CD4-positive, alpha-beta T cell treated with Interleukin-4 for 1 hour (primary cell): ENCODE measurements at places on chromosomes 5 and 9.
A peak's percentile ranks its signal among the peaks of the same experiment; 100 is the strongest.

- no peak for DNase-seq
These were observed 9.2 kb upstream of the TAF1L start for GRCh38 chr9:32644698-32645097.

DNA sequence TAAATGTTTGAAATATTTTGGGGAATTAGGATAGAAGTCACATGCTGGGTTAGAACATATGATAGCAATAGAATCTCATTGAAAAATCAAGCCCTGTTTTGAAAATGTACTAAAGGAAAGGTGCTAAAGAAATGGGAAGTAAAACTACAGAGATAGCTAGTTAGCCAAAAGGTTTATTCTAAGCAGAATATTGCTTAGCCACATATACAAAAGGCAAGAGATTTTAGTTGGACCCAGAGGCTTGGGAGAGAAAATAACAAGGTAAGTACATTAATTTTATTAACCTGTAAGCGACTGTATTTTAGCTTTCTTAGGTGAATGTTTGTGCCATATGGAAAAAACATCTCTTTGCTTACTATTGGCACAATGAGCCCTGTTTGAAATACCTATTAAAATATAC lies 108.3 kb downstream of the RPS23 start:
- no peak for DNase-seq

DNA sequence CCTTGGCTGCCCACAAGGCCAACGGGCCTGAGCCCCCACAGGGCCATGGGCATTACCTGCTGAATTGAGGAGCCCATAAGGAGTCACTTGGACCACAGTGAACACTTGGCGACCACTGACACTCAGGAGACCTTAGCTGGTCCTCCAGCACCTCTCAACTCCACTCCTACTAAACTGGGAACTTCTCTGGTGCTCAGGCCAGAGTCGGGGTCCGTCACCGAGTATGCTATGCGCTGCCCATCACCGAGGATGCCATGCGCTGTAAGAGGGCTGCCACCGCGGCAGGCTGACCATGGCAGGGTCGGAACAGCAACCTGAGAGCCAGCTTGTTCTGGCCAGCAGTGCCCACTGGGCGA lies 600 bp upstream of the SQSTM1 start:
- no peak for DNase-seq

DNA sequence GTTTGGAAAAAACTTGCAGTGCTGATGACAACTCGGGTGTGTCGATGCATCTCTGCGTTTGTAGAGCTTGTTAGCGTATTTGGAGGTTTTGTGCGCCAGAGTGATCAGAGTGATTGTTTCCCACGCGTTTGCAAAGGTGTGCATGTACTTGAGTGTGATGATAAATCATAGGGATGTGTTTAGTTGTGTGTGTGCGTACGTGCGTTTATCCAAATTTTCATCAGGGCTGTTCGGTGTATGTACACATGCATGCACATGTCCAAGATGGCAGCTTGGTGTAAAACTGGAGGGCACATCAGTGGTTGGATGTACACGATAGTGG lies 248 bp upstream of the C1QTNF2 start:
- DNase-seq = no peak

- DNase-seq = no peak
These were observed 766.2 kb downstream of the PTPRD start for GRCh38 chr9:9846557-9846956.

- DNase-seq = no peak
These were observed 62.3 kb downstream of the CEP120 start for GRCh38 chr5:123360910-123361309.

- DNase-seq = peak; percentile 4
These were observed 17.8 kb upstream of the OLFM1 start for GRCh38 chr9:135069558-135070197.

DNA sequence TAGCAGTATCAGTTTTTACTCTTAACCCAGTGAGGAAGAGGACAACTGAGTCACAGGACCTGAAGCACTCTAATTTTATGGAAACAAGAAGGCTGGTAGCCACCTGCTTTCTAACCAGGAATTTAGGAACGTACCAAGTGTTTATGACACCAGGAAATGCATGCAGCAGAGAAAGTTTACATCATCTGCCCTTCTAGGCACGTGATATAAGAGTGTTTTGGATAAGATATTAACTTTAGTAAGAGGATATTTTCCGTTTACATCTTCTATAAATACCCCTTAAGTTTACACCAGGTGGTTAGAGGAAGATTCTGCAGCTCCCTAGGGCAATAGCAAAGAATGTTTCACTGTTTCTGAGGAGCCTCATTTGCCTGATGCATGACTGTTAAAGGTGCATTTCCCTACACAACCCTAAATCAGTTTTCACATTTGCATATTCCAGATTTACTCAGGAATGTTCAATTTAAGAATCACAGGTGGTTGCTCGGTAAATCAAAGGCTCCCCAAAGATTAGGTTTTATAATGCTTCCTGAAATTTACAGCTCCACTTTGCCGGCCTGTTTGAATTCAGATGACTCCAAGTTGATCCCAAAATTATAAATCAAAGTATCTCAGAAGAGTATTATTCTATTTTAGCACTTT lies 1.8 kb downstream of the TSC1 start:
- DNase-seq = no peak

DNA sequence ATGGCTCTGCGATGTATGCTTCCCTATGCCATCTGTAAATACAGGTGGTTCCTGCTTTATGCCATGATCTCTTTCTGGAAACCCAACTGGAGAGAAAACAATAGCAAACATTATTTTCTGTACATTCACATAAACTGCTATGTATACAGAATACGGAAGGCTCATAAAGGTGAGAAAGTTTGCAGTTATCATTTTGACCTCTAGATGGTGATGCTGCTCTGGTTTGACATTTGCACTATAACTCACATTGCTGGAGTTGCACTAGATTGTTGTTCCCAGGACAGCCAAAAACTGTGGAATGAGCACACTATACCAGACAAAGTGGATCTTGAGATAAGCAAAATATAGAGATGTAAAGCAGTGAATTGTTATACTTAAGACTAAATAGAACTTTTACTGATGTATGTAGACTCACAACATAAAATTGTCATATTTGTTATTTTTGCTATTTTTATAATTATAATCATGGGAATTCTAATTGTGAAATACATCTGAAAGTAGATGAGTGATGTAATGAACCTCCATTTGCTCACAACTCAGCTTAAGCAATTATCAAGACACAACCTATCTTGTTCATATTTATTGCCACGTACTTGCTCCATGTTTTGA lies 246.5 kb downstream of the PTPRD start:
- DNase-seq = no peak

GRCh38 chr5:96140084-96140483 lies 178.4 kb upstream of the ELL2 start:
- no peak for DNase-seq

GRCh38 chr9:129778469-129778868 lies 24.5 kb upstream of the TOR1B start:
- no peak for DNase-seq

- DNase-seq = no peak
These were observed 42.4 kb downstream of the OSTF1 start for GRCh38 chr9:75130621-75131230.

GRCh38 chr9:82726424-82727276 lies 336.3 kb downstream of the RASEF start:
- DNase-seq = no peak

GRCh38 chr5:62649476-62650113 lies 71.0 kb downstream of the LRRC70 start:
- DNase-seq = no peak

GRCh38 chr9:22009506-22009867 lies 382 bp upstream of the CDKN2B start:
- DNase-seq = no peak

DNA sequence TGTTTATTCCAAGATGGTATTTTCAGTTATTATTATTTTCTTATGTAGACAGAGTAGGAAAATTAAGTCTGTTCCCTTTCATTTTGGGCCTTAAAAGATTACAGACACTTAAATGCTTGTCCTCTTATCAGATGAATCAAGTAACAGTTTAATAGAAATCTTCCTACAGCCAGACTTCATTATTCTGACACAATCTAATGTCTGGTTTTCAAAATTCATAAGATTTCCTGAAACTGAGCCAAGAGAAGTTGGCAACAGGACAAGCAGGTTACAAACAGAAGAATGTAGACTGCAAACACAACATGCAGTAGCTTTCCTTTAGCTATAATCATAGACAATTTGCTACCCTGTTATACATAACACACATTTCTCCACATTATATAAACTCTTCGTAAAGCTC lies 130.5 kb downstream of the FBXL17 start:
- no peak for DNase-seq

DNA sequence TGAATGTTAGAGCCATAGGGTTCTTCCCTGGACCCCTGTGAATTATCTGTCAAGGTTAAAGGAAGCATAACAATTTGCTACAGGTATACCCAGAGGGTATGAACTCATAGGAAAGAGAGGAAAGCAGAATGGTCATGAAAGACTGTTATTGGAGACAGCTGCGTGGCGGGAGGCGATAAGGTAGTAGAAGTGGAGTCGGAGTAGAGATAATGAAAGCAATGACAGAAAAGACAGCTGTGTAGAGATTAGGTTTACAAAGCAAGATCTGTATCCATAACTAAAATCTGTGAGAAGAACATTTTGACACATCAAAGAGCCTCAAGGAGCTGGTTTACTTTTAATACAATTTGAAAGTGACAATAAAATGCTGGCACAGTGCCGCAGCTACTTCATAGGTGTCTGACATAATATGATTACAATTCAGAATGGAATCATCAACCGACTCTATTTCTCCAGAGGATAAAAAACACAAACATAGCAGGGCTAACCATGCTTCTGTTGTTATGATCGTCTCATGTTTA lies 603.9 kb downstream of the CDH12 start:
- no peak for DNase-seq

DNA sequence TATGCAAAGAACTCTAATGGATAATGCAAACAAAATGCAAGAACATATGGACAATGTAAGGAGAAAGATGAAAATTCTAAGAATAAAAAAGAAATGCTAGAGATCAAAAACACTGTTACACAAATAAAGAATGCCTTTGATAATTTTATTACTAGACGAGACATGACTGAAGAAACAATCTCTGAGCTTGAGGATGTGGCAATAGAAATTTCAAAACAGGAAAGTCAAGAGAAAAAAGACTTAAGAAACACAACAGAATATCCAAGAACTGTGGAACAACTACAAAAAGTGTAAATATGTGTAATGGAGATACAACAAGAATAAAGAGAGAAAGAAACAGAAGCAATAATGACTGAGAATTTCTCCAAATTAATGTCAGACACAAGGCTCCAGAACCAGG lies 140.5 kb upstream of the ACOT12 start:
- DNase-seq = no peak

DNA sequence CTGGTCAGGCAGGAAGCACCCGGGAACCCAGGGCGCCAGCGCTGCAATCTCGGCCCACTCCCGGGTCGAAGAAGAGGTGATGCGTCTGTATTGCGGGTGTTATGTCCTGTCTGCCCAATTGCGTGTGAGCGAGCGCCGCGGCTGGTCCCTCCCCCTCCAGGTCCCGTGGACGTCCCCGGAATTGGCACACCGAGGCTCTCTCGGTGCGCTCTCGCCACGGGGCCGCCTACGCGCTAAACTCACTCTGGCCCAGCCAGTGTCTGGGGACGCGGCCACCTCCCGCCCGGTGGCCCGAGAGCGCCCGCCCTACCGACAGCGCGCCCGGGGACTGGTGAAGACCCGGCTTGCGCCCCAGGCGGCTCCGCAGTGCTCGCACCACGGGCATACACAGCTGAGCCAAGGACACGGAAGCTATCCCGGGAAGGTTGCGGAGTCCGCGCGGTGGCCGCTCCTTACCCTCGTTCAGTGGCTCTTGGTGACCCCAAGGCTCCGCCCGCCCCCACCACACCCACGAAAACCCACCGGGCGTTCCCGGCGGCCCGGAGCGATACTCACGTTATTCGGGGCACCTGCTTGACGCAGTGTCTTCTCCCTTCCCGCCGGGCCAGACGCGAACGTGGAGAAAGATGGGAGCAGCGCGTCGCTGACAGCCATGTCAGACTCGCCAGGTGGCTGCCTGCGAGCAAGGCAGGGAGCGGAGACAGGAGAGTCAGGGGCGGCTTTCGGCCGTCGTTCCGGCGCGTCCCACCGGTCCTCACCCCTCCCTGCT lies 1.0 kb downstream of the KLF4 start:
- DNase-seq = peak; percentile 73

DNA sequence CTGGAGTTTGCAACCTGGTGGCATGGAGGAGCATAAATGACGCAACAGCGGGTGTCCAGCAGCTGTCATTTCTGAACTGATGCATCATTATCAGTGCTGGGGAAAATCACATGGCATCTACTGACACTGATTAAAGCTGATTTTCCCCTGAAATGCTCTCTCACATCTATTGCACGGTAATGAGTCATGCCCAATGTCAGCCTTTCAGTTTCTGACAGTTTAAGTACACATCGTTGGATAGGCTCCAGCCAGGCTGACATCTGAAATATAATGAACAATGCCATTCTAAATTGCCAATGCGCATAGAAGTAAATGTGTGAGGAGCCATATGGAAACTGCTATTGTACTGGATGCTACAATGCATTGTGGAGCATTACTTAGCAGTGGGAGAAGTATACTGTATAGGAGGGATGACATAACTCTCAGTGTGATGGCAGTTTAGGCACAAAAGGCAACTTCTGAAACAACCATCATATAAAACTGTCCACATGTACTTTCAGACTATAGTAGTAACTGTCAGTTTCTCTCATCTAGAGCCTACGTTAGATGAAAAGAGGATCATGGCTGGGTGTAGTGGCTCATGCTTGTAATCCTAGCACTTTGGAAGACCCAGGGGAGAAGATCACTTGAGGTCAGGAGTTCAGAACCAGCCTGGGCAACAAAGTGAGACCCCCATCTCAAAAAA lies 389.3 kb upstream of the DMAC1 start:
- no peak for DNase-seq

- no peak for DNase-seq
These were observed 1152.9 kb upstream of the CDH6 start for GRCh38 chr5:30040488-30041118.

- no peak for DNase-seq
These were observed 84.0 kb downstream of the NSUN2 start for GRCh38 chr5:6548756-6549285.

- DNase-seq = no peak
These were observed 33.3 kb upstream of the RORB start for GRCh38 chr9:74463825-74464224.

- peak; percentile 55 for DNase-seq
These were observed 24.7 kb upstream of the RXRA start for GRCh38 chr9:134301387-134302129.

GRCh38 chr5:2683720-2684119 lies 67.8 kb downstream of the IRX2 start:
- no peak for DNase-seq
